ENCODE measurements at places on chromosomes 12 and 14.
A peak's percentile ranks its signal among the peaks of the same experiment; 100 is the strongest.

DNA sequence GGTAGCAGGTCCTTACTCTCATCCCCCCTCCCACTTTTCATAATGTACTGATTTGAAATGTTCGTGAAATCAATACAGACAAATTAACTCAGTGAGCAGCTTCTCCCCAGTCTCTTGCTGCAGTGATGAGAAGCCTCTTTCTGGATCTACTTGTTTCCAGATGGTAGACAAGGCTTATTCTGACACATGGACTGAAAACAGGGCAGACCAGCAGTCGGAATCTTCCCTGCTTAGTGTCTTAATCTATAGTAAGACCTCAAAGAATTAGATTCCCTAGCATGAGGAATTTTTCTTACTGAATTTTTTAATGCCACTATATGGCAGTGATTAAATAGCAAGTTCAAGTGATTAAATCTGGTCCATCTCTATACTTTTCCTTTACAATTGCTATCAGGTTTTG, 120.1 kb downstream of the RGS6 start:
- DNase-seq, result no peak

DNA sequence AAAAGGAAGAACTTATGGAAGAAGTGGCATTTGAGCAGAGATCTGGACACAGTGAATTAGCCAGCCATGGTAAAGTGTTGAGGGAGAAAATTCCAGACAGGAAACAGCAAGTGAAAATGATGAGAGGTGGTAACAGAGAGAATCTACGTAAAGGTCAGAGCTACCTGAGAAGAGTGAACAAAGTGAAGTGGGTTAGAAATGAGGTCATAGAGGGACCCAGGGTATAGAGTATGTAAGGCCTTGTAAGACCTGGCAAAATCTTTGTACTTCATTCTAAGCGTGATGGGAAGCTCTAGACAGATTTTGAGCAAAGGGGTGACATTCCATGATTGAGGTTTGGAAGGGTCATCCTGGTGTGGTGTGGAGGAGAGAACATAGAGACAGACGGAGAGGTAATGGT, 49.3 kb upstream of the LRRK2 start:
- DNase-seq, result no peak

DNA sequence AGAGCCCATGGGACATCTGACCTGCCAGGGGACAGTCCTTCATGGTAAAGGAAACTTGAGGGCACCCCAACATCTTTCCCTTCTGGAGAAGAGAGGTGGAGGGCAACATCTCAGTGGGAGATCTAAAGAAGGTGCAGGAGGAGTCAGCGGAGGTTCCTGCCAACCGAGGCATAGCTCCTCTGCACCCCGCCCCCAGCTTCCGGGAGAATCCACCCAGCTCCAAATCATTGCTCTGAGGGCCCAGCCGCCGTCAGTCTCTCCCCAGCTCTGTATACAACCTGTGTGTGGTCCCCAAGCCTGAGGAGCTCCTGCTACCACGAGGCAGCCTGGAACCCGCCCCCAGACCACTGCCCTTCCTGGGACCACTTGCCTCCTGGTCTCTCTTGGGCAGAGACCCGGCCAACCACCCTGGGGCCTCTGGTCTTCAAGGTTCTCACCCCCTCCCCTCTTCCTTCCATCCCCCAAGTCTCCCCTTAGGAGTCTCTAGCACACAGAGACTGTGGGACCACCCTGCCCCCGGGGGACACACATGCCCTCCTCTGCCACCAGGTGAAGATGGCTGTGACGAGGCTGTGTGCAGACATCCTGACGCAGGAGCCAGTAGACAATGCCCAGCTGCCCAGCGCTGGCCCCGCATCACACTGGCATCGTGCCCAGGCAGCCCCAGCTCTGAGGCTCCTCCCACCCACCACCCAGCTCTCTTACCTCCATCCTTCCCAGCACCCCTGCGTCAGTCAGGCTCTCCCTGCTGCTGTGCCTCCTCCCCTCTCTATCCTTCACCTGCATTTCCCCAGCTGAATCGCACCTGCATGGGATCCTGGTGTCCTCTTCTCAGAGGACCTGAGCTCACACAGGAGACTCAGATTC, 13.0 kb upstream of the NUDT14 start:
- peak; percentile 10 for DNase-seq

GRCh38 chr14:61051051-61051450, 70.0 kb downstream of the SLC38A6 start:
- DNase-seq, result peak; percentile 32

DNA sequence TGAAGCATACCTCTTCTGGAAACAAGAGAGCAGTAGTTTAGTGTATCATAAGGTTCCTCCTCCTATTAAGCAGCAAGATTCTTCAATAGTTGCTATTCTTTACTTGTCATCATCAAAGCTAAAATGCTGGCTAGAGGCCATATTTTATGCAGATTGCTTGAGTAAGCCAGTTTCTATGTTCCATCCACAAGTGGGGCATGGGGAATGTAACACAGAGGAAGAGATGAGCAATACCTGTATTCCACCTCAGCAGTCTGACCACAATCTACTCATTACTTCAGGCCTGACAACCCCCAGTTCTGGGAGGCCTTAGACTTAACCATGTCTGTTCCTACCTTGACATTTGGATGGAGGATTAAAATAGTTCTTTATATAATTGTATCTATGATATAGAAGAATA, 423.6 kb downstream of the BTG1 start:
- no peak for DNase-seq

DNA sequence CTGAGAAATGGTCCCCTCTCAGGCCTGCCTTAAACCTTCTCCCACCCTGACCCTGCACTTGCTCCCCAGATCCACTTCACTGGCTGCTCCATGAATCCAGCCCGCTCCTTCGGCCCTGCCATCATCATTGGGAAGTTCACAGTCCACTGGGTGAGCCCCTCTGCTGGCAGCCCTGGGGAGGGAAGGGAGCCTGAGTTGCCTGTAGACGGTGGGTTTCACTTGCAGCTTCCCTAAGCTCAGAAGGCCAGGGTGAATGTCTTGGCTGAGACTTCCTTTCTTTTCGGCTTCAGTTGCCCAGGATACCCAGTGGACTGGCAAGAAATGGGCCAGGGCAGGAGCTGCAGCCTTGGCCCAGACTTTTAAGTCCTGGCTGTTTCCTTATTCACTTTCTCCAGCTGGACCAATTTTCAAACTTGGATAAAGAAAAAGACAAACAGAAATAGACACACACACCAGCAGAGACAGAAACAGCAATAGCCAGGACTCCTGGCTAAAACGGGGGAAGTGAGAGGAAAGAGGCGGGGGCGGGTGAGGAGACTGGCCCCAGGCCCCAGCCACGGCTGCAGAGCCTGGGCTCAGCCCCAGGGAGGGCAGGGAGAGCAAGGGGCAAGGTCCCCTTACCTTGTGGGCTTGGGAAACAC, 2.0 kb downstream of the AQP6 start:
- no peak for DNase-seq

DNA sequence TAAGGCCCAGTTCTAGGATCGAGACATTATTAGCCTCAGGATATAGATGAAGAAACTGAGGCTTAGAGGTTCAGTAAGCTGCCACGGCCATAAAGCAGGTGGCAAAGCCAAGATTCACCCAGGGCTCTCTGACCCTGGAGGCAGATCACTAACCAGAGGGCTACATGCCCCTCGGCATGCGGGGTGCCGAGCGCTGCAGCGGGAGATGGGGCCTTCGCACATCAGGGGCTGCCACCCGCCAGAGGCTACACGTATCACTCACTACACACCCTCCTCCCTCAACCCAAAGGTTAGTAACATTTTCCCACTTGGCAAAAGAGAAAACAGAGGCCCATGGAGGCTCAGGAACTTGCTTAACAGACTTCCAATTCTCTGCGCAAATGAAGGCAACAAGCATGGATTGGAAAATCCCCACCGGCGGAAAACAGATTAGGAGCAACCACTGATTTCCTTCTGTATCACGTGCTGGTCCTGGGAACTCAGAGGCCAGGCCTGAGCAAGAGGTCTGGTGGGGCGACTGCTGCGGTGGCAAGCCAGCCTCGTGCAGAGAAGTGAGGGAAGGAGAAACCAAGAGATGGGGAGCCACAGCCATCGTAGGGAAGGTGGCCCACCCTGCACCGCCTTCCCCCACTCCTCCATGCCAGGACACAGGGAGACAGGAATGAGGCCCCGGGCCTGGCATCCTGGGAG, 6.0 kb downstream of the CCDC85C start:
- no peak for DNase-seq

GRCh38 chr14:92596331-92596907, 82.8 kb downstream of the RIN3 start:
- DNase-seq, result no peak

GRCh38 chr14:28764257-28765160, 2.1 kb upstream of the FOXG1 start:
- DNase-seq, result no peak

- no peak for DNase-seq
Measured at GRCh38 chr12:24945039-24945438, 3.9 kb downstream of the BCAT1 start.

- peak; percentile 26 for DNase-seq
Measured at GRCh38 chr14:96805956-96806355, 8.8 kb downstream of the VRK1 start.

DNA sequence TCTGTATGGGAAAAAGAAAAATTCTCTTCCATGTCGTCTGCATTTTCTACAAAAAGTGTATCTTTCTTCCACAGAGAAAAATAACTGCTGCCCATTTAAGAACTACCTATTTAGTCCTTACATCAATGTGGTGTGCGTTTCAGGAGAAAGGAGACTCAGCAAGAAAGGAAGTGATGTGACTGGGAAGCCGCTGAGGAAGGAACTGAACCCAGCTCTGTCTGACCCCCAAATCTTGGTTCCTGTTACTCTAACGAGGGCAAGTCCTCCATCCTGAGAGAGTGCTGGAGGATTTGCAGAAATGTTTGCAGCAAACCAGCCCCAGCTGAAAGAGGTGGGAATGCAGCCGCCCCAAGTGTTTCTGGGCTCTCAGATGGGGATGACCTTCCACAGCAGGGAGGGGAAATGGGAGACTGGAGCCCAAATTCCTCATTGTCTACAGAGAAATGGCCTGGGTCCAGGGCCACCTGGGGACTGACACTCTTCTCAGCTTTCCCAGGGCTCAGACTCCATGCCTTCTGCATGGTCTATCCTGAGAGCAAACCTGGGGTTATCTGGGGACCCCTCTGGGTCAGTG, 6.7 kb upstream of the MLEC start:
- no peak for DNase-seq
